Femur (tissue), 1 donor: ENCODE measurements at places on chromosomes 3 and 15.
A peak's percentile ranks its signal among the peaks of the same experiment; 100 is the strongest.

DNA sequence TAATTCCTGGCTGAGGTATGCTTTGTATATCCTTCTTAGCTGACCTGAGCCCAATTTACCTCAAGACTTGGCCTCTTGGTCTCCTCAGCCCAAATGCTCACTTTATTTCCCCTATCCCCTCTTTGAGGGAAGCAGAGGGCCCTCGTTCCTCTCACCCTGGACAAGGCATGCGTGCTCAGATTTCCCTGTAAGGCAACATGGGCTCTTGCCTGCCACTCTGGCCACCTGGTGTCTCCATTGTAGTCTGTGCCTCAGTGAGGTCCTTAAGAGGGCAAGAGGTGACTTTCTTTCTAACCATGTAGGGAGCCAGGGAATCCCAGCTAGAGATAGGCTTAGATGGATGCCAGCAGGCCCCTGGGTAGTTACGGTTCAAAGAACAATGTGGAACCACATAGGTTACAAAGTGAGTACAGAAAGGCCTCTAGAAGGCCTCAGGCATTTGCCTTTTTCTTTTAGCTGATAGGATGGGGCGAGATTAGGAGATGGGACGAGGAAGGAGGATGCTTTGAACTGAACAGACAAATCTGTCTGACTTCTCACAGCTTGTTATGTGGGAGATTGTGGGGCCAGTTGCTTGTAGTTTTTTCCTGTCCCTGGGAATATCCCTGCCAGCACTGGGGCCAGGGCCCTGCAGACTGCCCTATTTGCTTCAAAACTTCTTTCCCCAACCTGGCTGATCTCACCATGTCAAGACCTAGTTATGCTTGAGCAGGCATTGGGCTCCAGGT, 1.1 kb upstream of the INTS14 start:
- no peak for DNase-seq

DNA sequence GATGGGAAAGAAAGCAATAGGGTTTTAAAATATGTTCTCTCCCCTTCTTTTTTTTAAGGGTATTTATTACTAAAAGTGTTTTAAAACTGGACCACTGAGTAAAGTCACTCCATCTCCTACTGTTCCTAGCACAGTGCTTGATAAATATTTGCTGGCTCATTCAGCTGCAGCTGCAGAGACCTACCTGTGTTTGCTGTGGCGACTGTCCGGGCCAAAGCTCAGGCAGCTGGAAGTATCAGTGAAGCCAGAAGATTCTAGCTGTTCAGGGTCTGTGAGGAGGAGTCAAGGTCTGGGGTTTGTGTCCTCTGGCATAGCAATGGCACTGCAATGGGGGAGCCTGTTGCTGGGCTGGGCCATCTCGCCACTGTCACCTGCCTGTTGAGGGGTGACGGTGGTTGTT, 109.9 kb downstream of the RPLP1 start:
- no peak for DNase-seq

DNA sequence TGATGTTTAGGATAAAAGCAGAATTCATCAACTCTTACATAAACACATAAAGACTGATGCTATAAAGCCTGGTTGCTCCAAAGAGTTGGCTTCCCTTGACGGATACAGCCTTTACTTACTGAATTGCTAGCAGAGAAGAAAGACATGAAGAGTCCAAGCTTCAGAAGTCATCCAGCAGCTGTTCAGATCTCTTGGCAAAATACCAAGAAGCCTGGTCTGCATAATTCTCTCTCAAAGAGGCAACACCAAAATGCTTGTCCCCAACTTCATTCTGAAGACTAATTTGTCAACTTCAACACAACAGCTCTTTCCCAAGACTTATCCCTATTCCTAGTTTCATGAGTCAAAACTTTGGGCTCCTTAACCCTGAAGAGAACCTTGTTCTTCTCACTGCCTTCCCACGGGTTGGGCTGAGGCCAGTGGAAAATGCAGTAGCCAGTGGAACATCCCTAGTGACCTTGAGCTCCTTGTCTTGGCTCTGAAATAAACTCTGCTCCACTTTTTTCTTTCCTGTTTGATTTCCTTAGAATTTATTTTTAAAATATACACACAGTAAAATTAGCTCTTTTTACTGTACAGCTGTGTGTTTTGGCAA, 119.2 kb upstream of the THBS1 start:
- peak; percentile 74 for DNase-seq

GRCh38 chr3:158420654-158421396, 150.2 kb upstream of the MLF1 start:
- no peak for DNase-seq

- no peak for DNase-seq
Measured at GRCh38 chr3:186440891-186441290, 78.9 kb upstream of the DGKG start.

DNA sequence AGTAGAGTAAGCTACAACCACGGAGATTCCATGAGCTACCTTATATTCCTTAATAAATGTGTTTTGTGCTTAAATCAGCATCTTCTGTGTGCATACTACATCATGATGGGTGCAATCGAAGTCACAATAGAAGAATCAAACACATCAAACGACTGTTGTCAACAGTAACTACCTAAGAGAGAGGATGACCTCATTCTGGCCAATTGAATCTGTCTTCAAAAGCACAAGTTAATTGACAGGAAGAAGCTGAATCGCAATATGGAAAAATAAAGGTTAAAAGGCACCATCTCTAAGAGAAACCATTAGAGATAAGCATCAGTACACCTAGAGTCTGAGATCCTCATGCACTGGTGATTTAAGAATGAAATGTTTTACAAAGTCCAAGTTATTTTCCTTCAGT, 39.0 kb downstream of the CD200R1L start:
- no peak for DNase-seq

GRCh38 chr3:132595014-132595413, 2.1 kb upstream of the ACKR4 start:
- no peak for DNase-seq

- no peak for DNase-seq
Measured at GRCh38 chr15:71002316-71002715, 109.7 kb downstream of the LRRC49 start.

- DNase-seq: no peak
Measured at GRCh38 chr3:72380711-72381493, 467.3 kb downstream of the SHQ1 start.

DNA sequence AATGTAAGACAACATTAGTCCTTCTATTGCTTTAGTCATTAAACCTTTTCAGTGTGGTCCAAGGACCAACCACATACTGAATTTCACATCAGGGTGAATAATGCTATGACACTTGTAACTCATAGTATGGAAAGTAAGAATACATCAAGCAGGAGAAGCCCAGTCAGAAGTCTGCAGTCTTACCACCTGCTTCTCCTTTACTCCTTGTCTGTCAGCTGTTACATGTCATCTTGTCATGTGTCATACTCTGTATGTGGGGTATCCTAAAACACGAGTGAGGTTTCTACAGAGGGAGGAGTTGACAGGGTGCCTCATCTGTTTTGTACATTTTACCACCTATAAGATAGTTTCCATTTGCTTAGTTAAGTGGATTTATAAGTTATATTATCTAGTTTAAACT, 32.8 kb upstream of the EID1 start:
- DNase-seq: no peak

- DNase-seq: no peak
Measured at GRCh38 chr3:114464548-114464947, 170.7 kb downstream of the TIGIT start.

GRCh38 chr15:68256675-68257450, 20.7 kb upstream of the FEM1B start:
- DNase-seq: peak; percentile 88

GRCh38 chr3:110664148-110664547, 407.5 kb upstream of the NECTIN3 start:
- DNase-seq: no peak

GRCh38 chr15:95975212-95975611, 355.3 kb upstream of the NR2F2 start:
- DNase-seq: no peak
